ENCODE measurements at places on chromosomes 3 and 15. TPM values are rescaled to one million over a fixed set of nuclear protein-coding genes. Genes with fewer than 3 reads are reported as not detected.
A peak's percentile ranks its signal among the peaks of the same experiment; 100 is the strongest.

Gene DUSP7
- 18.3 TPM for polyA plus RNA-seq

- DNase-seq: no peak
These were observed 15.1 kb upstream of the STAB1 start for GRCh38 chr3:52479877-52480575.

Gene SERINC4
- polyA plus RNA-seq: 0.90 TPM

- DNase-seq: no peak
These were observed 8.4 kb downstream of the TMOD3 start for GRCh38 chr15:51837792-51838251.

Gene ARIH2
- polyA plus RNA-seq: 62.1 TPM

Gene PXYLP1
- polyA plus RNA-seq: 16.7 TPM

DNA sequence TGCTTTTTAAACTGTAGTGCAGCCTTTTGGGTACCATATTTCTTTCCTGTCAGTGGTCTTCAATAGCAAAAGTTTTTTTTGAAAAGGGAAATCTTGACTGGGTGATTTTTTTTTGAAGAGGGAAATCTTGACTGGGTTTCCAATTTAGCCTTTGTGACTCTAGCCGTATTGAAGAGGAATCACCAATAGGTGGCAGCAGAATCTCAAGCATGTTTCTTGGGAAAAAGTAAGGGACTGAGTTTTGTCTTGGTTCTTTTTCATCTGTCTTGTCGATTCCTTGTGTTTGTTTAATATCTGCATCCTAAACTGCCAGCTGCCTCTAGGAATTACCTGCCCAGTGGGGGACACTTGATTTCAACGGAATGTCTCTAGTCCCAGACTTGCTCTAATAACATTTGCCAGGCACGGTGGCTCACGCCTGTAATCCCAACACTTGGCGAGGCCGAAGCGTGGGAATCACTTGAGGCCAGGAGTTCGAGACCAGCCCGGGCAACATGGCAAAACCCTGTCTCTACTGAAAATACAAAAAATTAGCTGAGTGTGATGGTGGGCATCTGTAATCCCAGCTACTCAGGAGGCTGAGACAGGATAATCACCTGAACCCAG is 89.2 kb downstream of the RBPMS2 start:
- peak; percentile 66 for DNase-seq

GRCh38 chr15:43187544-43188155 is 2.4 kb downstream of the CCNDBP1 start:
- no peak for DNase-seq

Gene C3orf85
- not detected for polyA plus RNA-seq

Gene XCR1
- 0.35 TPM for polyA plus RNA-seq

DNA sequence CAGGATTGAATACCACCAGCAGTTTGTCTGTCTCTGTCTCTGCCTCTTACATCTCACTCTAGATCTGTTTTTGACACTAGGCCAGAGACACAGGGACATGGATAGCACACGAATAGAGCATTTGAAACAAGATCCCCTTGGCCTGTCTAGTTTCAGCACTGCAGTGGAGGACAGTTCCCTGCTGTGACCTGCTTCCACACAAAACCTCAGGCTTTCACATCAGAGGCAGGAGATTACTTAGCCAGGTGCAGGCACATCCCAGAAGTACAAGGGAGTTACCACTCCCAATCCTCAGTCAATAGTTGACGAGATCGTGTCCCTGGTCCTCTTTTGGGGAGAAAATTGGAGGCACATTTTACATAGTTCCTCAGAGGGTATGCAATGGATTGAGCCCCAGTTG is 34.0 kb upstream of the CCK start:
- DNase-seq: peak; percentile 50

Gene FOXB1
- polyA plus RNA-seq: not detected

GRCh38 chr3:148962513-148962912 is 28.8 kb upstream of the GYG1 start:
- DNase-seq: no peak

Gene SPINK8
- polyA plus RNA-seq: not detected

Gene ARGFX
- polyA plus RNA-seq: not detected

DNA sequence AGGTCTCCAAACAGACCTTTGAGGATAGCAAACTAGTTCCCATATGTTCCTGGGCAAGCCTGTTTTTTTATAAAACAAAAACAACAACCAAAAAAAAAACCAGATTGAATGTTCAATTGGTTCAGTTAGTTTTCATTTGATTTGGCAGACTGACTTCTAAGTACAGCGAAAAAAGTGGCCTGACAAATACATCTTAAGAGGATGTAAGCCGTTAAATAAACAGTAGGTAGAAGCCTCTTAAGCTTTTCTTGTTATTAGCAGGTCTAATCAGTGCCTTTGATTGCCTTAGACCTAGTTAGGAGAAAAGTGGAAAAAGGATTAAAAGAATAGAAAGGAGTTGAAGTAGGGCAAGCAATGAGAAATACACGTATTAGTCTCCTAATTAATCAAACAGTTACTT is 13.2 kb downstream of the TSC22D2 start:
- DNase-seq: no peak

DNA sequence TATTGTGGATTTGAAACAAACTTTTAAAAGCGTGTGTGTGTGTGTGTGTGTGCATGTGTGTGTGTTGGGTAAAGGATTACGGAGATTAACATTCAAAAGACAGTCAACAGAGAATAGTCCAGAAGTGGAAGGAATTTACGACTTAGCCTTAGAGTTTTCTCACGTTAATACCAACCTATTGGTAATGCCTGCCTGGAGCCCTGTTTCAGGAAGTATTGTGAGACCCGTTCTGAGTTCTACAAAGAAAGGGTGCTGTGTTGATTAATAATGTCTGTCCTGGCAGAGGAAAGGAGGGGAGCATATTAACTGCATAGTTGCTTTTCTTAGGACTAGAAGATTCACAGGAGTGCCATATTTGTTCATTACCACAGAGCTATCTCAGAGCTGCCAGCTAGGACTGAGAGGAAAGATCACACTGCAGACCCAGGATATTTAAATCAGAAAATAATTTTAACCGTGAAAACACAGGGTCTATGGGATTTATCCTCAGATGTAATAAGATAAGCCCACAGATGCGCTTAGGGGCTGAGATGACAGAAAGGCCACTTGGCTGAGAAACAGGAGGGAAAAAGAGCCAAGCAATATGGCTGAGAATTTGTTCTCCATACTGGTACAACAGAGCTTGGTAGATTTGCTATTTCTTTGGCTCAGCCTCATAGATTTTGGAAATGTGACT is 40.5 kb upstream of the FRMD4B start:
- DNase-seq: no peak

DNA sequence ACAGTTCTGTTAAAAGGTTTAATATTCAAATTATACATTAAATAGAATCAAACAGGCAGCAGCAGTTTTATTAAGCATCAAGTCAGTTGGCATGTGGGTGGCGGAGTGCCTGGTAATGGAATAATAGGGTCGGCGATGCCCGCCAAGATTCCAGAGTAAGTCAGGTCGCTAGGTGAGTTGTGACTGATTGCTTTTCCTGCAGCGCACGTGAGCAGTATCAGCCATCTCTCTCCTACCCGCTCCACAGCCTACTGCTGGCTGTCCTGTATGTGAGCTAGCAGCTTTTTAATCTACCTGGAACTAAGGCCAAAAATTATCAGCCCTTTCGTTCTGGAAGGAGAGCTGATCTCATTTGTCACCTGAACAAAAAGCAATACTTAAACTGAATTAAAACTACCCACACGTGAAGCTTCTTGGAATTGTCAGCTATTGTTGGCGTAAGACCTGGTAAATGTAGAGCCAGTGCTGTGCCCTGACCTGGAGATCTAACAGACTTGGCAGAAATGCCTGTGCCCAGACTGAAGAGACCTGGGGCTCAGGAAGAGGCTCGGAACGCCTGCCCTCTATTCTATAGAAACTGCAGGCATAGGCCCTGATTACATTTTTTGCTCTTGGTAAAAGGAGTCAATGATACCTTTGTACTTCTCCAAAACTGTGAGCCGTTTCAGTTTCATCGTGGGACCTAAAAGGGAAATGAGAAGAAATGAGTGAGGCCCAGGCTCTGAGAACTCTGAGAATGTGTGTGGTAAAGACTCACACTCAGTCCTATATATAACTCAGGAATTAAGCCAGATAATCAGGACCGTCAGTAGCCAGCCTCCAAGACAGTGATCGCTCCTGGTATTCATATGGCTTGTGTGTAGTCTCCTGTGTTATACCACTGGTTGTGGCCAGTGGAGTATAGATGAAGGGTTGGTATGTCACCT is 21.9 kb downstream of the IDH3A start:
- DNase-seq: no peak

DNA sequence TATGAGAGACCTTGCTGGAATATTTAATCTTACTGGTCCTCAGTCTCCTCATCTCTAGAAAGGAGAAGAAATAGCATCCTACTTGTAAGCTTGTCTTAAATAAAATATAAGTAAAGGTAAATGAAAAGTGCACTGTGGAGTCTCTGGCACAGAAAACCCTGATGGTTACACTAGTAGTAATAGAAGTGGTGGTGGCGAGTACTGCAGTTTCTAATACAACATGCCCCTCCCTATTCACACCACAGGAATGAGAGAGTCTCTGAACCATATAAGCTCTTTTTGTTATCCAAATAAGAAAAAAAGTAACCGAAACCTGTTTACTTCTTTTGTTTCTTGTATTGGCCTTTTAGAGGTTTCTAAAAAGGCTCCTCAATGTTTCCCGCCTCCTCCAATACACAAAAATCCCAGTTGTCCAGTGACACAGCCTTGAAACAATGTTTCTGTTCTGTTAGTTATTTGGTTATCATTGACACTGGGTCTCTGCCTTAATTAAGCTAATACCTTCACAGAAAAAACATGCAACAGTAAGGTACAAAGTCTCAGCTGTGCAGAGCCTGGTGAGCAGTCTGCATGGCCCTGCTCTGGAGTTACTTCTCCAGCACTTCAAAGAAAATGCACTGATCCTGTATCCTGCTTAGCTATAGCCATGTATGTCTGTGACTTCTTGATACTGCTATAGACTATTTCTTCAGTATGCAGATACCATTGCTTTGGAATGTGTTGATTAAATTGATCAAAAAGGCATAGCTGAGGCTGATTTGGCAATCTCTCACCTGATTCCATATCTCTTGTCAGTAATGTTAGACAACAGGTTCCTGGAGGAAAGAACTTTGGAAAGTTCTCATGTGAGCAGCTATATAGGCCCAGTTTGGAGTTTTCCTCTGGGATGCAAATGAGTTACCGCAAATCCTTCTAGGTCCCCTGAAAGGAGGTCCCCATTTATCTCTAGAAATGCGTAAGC is 315.6 kb upstream of the IL12A start:
- no peak for DNase-seq

- DNase-seq: no peak
These were observed 600.2 kb upstream of the GRM7 start for GRCh38 chr3:6260551-6261191.

DNA sequence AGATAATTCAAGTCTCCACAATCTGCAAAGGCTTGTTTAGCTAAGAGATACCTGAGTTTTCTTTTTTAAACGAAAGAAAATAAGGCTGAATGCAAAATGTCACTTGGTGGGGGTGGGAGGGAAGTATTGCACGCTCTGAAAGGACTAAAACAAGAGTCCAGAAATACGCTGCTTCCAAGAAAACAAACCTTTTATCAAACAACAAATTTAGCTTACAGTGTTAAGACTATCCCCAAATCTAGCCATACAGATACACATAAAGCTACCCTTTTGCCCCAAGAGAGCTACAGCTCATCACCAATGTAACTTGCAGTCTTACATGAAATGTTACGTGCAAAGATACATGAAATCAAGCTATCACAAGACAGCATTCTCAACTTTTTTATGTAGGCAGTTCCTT is 522.5 kb downstream of the FOXP1 start:
- DNase-seq: no peak

- no peak for DNase-seq
These were observed 1.5 kb upstream of the NMNAT3 start for GRCh38 chr3:139679220-139679775.

DNA sequence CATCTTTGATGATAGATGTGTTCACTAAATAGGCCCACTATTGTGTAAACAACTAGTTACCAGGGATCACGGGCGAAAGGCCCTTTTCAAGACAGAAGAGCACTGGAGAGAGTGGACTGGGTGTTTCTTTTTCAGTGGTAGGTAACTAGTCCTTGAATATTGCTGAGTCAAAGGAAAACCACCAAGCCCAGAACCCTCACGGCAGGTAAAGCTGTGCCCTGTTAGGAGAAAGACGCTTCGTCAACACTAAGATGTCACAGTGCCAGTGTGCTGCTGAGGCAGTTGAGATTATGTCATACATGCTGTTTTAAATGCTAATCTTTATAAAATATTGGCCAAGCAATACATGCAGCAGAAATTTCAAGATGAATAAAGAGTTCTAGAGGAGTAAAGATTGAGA is 578.6 kb downstream of the PYDC2 start:
- no peak for DNase-seq

DNA sequence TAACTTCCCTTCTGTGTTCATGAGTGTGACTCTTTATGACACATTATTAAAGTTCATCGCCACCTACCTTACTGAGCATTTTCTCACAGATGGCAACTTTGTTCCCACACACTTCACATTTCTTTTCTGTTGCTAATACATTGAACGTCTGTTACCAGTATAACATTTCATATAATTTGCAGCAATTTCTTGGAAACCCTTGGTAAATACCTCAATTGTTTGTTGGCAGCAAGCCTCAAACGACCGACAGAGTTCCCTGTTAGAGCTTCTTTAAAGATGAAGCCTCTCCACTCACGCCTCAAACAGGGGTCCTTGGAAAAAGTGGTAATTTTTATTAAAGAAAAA is 3.2 kb upstream of the CHSY1 start:
- DNase-seq: no peak

Gene GOLGA8S
- 0.79 TPM for polyA plus RNA-seq

DNA sequence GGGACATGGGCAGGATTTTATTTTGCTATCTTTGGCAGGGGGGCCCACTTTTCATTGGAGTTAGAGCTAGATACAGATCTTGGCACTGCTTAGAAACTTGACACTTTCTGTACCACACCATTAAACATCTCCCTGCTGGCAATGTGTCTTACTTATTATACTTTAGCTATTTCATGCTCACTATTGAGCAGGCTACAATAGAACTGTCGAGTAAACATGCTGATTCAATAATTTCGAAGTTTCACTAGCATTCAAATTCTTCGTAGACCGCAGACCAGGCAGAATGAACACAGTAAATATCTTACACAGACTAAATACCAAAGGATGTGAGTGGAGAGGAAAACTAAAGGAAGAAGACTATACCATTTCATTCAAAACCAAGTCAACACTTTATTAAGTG is 180.8 kb downstream of the UNC13C start:
- no peak for DNase-seq

GRCh38 chr15:61796056-61796455 is 264.2 kb downstream of the VPS13C start:
- no peak for DNase-seq

- no peak for DNase-seq
These were observed 490.7 kb downstream of the EDEM1 start for GRCh38 chr3:5678248-5678647.

DNA sequence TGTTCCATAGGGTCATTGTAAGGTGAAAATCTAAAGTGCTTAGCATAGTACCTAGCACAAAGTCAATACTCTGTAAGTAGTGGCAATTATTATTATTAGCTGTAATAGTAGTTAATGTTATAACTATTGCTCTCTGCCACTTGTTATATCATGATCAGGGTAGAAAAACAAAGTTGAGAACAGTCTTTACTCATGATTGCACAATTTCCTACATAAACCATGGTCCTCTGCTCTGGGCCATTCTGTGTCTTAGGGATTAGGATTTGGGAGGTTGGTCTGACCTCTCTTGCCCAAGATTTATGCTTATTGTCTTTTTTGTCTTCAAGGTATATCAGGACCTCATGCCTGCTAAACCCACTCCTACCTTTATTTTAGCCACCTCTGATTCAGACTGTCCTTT is 4.3 kb upstream of the LRRC58 start:
- no peak for DNase-seq

Measured in hindlimb muscle (tissue), 1 donor.